Naive thymus-derived CD8-positive, alpha-beta T cell (primary cell): ENCODE measurements at places on chromosomes 6 and 20. TPM values are rescaled to one million over a fixed set of nuclear protein-coding genes. Genes with fewer than 3 reads are reported as not detected.
A peak's percentile ranks its signal among the peaks of the same experiment; 100 is the strongest.

GRCh38 chr6:77092971-77093370 is 370.3 kb downstream of the HTR1B start:
- no peak for DNase-seq
- H3K36me3 ChIP-seq = no peaks in the 10 kb centered on the region
- H3K4me3 ChIP-seq = no peak overlapping the region
- H3K27me3 ChIP-seq = no peaks in the 10 kb centered on the region

DNA sequence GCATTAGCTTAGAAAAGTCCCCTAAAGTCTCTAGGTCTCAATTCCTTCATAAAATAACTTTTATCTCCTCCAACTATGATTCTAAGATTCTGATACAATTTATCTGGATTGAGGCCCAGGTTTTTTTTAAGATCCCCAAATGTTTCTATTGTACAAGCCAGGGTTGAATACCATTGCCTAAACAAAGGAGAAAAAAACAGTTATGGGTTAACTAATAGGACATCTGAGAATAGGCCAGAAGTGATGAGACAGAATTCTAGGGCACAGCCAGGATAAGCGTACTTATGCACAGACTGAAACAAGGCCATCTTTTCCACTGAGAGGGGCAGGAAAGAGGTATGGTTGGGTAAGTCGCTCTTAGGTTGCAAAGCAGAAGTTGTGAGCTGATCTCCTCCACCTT is 26.4 kb downstream of the EPB41L2 start:
- no peak for DNase-seq
- H3K4me3 ChIP-seq = no peak overlapping the region
- H3K27ac ChIP-seq = no peak overlapping the region
- peaks cover 6% of the 10 kb centered on the region for H3K4me1 ChIP-seq
- H3K27me3 ChIP-seq = no peaks in the 10 kb centered on the region

GRCh38 chr6:30814146-30815040 is 69.9 kb upstream of the DDR1 start:
- H3K27me3 ChIP-seq = no peaks in the 10 kb centered on the region
- peak; percentile 50 for DNase-seq
- H3K36me3 ChIP-seq = peaks cover 2% of the 10 kb centered on the region

GRCh38 chr20:34343458-34344211 is 19.4 kb upstream of the ITCH start:
- no peak overlapping the region for H3K4me3 ChIP-seq
- no peaks in the 10 kb centered on the region for H3K4me1 ChIP-seq
- no peak overlapping the region for H3K27ac ChIP-seq

DNA sequence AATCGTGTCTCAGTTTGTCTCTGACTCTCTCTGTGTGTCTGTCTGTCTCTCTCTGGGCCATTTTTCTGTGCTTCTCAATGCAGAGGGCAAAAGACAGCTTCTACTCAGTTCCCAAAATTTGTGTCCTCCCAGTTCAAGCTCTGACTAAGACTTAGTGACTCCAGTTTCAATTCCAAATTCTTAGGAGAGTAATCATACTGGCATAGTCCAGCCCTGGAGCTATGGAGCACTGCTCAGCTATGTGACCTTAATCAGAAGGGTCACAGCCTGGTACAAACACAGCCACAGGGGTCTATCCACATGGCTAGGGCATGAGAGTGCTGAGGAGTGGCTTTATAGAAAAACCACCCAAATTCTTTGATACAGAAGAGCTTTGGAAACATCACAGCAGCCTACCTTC is 91.9 kb downstream of the FOXF2 start:
- H3K27ac ChIP-seq = no peak overlapping the region
- no peaks in the 10 kb centered on the region for H3K4me1 ChIP-seq
- H3K4me3 ChIP-seq = no peak overlapping the region
- peaks cover 4% of the 10 kb centered on the region for H3K27me3 ChIP-seq

DNA sequence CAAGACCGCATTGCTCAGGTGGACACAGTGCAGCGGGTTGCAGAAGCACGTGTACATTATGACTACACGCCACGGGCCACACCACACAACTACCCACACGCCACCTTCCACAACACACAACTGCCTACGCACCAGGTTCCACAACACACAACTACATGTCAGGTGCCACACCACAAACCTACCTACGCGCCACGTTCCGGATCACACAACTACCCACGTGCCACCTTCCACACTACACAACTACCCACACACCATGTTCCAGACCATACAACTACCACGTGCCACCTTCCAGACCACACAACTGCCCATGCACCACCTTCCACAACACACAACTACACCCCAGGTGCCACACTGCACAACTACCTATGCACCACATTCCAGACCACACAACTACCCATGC is 20.5 kb downstream of the THBS2 start:
- H3K36me3 ChIP-seq = peaks cover 8% of the 10 kb centered on the region
- no peak for DNase-seq
- no peak overlapping the region for H3K27ac ChIP-seq
- peaks cover 1% of the 10 kb centered on the region for H3K27me3 ChIP-seq
- no peak overlapping the region for H3K4me3 ChIP-seq

- DNase-seq = no peak
- H3K27me3 ChIP-seq = no peaks in the 10 kb centered on the region
- H3K27ac ChIP-seq = no peak overlapping the region
- H3K36me3 ChIP-seq = peaks cover 12% of the 10 kb centered on the region
Measured at GRCh38 chr6:142794424-142794823, 150.6 kb downstream of the HIVEP2 start.

DNA sequence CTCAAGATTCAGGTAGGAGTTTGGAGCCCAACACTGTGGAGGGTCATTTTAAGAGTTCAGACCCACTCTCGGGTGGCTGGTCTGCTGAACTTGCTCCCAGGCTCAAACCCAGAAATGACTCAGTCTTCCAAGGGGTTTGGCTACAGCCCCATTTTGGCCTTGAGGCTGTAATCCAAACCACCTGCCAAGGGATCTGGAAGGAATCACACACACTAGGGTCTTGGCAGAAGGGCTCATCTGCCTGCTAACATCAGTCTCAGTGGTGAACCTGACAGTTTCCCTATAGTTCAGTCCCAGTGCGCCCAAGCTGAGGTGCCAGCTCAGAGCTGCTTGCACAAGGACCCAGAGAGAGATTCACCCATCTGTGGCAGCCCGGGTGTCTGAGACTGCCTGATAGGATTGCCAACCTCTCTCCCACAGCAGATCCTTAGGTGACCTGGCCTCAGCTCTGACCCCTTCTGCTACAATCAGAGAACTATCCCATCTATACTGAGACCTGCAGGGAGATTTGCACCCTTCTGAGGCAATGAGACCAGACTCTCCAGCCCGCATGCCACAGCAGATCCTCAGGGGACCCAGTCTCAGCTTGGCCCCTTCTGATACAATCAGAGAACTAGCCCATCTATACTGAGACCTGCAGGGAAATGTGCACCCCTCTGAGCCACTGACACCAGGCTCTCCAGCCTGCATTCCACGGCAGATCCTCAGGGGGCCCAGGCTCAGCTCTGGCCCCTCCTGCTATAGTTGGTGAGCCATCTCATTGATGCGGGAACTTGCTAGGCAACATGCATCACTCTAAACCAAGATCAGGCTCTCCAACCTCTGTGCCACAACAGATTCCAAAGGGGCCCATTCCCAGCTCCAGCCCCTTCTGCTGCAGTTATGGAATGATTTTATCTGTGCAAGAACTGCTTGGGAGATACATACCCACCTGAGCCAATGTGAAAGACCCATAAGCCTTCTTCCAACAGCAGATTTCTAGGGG is 48.2 kb downstream of the THBS2 start:
- H3K36me3 ChIP-seq = peaks cover 22% of the 10 kb centered on the region
- no peak overlapping the region for H3K27ac ChIP-seq
- no peaks in the 10 kb centered on the region for H3K4me1 ChIP-seq
- DNase-seq = no peak
- no peak overlapping the region for H3K4me3 ChIP-seq

DNA sequence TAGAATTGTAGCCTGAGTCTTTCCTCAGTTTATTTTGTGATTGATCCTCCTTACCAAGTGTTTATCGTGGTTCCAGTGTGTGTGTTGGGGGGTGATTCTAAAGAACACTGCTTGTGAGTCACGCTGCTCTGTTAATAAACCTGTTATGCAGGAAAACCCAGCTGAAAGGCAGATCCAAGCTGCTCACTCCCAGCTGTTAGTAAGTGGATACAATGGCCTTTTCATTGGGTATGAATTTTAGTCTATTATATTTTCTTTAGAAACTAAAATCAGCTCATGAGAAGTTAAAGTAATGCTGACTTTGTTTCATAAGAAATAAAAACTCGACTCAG is 12.2 kb upstream of the DSTN start:
- no peaks in the 10 kb centered on the region for H3K27me3 ChIP-seq
- no peaks in the 10 kb centered on the region for H3K4me1 ChIP-seq
- DNase-seq = no peak
- no peak overlapping the region for H3K4me3 ChIP-seq
- H3K36me3 ChIP-seq = no peaks in the 10 kb centered on the region
- no peak overlapping the region for H3K27ac ChIP-seq

GRCh38 chr6:35048031-35048613 is 93.0 kb downstream of the TCP11 start:
- no peak overlapping the region for H3K4me3 ChIP-seq
- no peaks in the 10 kb centered on the region for H3K27me3 ChIP-seq
- no peak overlapping the region for H3K27ac ChIP-seq
- no peaks in the 10 kb centered on the region for H3K36me3 ChIP-seq
- DNase-seq = no peak
- peaks cover 5% of the 10 kb centered on the region for H3K4me1 ChIP-seq

DNA sequence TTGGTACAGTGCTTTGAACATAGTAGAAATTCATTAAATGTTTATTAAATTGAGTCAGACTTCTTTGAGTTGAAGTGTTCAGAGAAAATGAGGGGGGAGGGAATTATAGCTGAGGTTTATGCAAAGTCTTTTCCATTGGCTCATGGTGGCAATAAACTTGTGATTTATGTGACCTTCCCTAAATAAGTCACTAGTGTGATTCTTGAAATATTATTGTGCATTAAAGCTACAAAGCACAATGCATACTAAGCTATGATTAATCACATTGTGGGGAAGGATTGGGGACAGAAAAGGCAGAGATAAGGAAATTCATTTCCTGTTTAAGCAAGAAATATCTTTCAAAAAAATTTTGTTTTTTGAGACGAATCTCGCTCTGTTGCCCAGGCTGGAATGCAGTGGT is 877.5 kb downstream of the TFAP2A start:
- no peaks in the 10 kb centered on the region for H3K4me1 ChIP-seq
- H3K27me3 ChIP-seq = no peaks in the 10 kb centered on the region
- no peak for DNase-seq
- H3K36me3 ChIP-seq = no peaks in the 10 kb centered on the region
- no peak overlapping the region for H3K27ac ChIP-seq
- no peak overlapping the region for H3K4me3 ChIP-seq

DNA sequence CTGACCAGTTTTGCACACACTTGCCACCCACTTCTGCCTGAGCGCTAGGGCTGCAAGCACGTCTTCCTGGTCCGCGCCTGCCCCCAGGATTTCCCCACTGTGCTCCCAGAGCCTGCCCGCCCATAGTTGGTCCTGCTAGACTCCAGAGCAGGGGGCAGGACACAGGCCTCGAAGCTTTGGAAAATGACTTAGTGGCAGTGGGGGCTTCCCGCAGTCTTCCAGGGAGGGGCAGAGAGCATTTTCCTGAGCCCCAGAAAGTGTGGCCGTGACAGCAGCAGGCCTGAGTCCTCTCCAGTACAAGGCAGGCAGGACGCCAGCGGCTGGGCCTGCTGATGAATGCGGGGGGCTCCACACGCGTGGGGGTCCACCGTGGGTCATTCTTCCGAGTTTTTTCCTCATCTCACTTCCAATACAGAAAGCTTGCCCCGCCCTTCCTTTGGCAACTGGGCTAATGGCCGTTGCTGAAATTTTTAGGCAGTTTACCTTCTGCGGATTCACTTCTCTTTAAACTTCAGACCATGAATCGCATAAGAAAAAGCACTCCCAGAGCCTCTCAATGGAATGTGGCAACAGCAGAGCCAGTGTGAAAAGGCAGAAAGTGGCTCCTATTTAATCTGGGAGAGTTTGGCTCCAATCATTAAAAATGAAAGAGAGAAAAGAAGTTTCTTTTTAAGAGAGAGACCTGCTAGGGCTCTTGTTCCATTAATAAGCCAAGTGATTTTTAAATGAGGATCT is 383.8 kb downstream of the CDH4 start:
- peaks cover 23% of the 10 kb centered on the region for H3K27me3 ChIP-seq
- no peak for DNase-seq
- H3K27ac ChIP-seq = no peak overlapping the region
- no peak overlapping the region for H3K4me3 ChIP-seq

- DNase-seq = no peak
- H3K4me3 ChIP-seq = no peak overlapping the region
- no peaks in the 10 kb centered on the region for H3K4me1 ChIP-seq
- no peak overlapping the region for H3K27ac ChIP-seq
- H3K27me3 ChIP-seq = no peaks in the 10 kb centered on the region
Measured at GRCh38 chr6:167898673-167899311, 72.1 kb downstream of the AFDN start.

DNA sequence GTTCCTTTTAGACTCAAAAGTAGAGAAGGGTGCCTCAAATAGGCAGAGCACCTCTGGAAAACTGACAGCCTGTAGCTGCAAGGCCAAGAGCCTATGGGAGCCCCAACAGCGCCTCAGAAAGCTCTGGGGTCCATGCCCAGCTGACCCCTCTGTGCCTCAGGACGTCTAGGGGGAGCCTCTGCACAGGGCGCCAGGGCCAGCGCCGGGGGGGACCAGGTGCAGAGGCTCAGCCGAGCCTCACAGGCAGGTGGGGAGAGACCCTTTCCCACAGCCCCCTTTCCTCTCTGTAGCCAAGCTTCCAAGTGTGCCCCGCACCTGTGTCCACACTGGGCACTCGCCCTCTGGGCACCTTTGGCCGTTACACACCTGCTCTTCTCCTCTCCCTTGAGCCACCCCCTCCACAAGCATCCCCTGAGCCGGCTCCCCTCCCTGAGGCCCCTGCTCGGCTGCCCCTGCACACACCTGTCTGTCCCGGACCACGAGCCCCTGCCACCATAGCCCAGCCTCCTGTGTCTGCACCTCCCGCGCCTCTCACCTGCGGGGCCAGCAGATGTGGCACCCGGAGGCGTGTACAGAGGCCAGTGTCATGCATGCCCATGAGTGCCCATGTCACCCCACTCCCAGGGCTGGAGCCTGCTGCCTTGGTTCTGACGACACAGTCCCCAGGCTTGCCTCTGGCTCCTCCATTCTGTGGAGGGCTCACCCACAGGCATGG is 53.2 kb downstream of the GINS1 start:
- no peak for DNase-seq
- no peak overlapping the region for H3K27ac ChIP-seq
- no peaks in the 10 kb centered on the region for H3K36me3 ChIP-seq
- H3K27me3 ChIP-seq = no peaks in the 10 kb centered on the region
- no peak overlapping the region for H3K4me3 ChIP-seq
- no peaks in the 10 kb centered on the region for H3K4me1 ChIP-seq

Gene PTCHD4
- not detected for polyA plus RNA-seq

Gene RAB23
- 0.97 TPM for polyA plus RNA-seq

Gene HLA-G
- polyA plus RNA-seq = 1.6 TPM

Gene PPIL4
- polyA plus RNA-seq = 11.8 TPM

Gene TRPC4AP
- 56.5 TPM for polyA plus RNA-seq
